Stimulated activated CD4-positive, alpha-beta T cell treated with anti-CD3 and anti-CD28 coated beads, Interleukin-2, amount 100 ng/mL, for 48 hours (primary cell): ENCODE measurements at places on chromosomes 5 and 9.

DNA sequence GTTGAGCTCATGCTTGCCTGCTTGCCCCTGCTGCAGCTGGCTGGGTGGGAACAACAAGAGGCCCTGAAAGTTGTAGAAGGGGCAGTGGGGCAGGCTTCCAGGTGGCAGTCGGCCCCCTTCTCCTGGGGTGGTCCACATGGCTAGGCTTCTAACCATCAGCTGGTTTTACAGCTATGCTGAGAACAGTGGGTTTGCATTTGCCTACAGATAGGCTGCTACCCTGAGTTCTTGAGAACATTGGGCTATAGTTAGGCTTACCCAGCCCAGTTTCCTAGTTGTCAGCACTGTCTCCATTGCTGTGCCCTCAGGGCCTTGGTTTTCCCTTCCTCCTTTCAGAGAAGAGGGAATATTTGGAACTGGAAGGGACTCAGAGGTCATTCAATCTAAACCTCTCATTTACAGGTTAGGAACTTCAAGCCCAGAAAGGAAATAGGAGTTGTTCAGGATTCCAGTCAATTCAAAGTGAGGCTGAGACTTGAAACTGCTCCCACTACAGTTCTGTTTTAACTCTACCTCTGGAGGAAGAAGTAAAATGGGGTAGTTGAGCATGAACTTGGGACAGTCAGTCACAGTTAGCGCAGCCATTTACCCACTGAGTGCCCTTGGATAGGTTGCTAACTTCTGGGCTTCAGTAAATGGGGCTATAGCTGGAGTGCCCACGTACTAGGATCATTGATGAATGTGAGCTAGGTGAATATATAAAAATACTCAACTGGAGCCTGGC lies 11.5 kb downstream of the LARP1 start:
- no peak for DNase-seq

- DNase-seq: no peak
Observed at GRCh38 chr5:131466171-131466766, 168.8 kb downstream of the RAPGEF6 start.

DNA sequence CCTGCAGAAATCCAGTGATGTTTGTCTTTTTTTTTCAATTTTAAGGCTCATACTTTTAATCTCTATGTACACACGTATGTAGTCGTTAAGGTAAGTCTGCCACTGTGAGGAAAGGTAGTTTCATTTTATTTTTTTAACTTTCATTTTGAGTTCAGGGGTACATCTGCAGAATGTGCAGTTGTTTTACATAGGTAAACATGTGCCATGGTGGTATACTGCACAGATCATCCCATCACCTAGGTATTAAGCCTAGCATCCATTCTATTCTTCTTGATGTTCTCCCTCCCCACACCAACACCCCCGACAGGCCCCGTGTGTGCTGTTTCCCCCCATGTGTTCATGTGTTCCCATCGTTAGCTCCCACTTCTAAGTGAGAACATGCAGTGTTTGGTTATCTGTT lies 19.7 kb downstream of the MUSK start:
- DNase-seq: no peak

DNA sequence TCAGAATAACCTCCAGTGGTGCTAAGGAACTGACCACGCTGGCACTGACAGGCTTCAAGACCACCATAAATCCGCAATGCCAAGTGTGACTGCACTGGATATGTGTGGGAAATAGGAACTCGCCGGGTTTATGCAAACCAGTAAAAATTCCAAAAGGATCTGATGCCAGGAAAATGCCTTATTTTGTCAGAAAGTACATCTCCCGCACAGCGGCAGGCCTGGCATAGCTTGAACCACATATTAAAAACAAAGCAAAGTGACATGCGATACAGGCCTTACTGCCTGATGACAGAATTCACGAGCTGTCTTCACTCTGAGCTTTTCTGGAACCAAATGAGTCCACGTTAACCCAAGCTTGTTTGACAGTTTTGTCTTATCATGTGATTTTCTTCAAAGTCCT lies 139.6 kb downstream of the GLIS3 start:
- DNase-seq: no peak

- no peak for DNase-seq
Observed at GRCh38 chr5:130068101-130068500, 163.8 kb downstream of the CHSY3 start.

DNA sequence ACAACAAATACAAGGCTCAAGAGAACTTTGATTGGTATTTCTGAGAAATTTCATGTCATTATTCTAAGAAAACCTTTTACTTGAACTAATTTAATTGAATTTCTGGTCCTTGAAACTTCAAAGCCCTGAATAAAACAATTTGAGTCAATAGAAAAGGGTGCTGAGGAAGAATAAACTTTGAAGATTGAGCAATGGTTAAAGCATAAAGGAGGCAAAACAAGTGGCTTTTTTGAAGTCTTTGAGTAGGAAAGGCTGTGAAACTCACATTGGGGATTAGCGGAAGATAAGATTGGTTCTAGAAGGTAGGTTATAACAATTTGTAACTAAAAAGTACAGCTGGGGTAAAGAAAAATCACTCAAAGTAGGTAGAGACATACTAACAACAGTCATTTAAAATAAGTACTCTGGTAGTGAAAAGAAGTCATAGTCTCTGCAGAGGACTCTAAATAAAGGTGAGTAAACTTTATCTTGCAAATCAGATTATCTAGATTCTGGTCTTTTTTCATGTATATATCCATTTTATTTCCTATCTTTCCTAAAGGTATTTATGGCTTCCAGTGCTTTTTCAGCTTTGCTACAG lies 6.4 kb upstream of the PLPP1 start:
- DNase-seq: no peak

GRCh38 chr5:125199373-125199772 lies 452.9 kb upstream of the ZNF608 start:
- no peak for DNase-seq

DNA sequence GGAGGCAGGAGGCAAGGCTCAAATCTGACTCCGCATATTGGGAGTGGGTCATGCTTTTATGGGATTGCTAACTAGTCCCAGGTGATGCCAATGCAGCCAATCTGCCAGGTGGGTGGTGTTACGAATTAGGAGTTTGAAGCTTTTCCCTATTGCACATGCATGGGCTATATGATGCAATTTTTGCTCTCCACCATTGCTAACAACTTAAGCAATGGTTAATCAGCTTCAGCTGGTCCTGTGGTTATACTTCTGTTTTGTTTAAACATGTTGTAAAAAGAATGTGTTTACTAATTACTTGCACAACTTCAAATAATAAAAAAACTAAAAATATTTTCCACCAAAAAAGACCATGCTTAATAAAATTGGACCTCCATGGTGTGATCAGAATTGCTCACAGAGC lies 55.7 kb downstream of the SHC3 start:
- DNase-seq: no peak

DNA sequence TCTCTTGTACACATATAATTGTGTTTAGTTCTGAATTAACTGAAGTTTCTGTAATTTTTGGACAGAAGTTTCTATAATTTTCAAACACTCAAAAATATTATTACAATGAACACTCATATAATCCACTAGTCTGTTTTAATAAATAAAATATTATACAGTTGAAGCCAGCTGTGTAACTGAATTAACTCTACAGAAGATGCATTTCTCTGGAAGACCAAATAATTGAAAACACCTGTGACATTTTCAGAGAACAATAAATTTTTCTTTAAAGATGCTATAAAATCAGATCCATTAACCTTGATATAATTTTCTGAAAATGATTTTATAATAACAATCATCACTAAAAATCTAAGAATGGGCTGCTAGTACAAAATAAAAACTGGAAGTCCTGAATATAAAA lies 14.7 kb downstream of the NADK2 start:
- no peak for DNase-seq

DNA sequence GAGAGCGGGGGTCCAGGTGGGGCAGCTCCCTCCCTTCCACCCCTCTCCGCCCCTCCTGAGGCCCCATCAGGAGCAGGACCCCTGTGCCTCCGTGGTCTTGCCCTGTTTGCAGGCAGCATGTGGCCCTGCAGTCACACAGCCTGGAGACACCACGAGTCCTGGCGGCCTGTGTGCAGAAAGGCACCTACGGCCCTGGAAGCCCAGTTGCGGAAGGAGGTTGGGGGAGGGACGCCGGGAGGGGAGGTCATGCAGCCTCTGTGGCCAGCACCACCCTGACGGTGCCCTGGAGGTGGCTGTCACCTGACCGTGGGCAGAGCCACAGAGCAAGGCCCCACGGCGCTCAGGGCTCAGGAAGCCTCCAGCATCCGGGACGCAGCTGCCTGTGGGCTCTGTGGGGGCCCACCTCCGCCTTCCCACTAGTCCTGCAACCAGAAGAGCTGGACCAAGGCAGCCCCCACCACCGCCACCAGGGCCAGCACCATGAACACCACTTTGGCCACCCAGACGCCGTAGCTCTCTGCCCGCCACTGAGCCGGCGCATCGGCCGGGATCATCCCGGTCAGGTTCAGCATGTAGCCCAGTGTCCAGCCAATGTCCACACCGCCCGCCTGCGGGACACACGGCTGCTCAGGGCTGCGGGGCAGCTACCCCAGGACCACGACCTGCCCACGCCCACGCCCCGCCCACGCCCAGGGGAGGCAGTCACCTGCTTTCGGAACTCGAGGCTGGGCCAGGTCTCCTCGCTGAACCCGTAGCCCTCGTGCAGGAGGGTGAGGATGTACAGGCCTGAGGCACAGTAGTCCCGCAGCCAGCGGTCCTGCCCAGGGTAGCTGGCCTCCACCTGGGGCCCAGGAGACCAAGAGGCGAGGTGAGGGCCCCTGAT lies 6.4 kb downstream of the ENTPD8 start:
- no peak for DNase-seq

- DNase-seq: no peak
Observed at GRCh38 chr9:98709968-98710965, 1.5 kb upstream of the GABBR2 start.
